LHCN-M2 (cell line): ENCODE measurements at places on chromosomes 16 and 17.
A peak's percentile ranks its signal among the peaks of the same experiment; 100 is the strongest.

DNA sequence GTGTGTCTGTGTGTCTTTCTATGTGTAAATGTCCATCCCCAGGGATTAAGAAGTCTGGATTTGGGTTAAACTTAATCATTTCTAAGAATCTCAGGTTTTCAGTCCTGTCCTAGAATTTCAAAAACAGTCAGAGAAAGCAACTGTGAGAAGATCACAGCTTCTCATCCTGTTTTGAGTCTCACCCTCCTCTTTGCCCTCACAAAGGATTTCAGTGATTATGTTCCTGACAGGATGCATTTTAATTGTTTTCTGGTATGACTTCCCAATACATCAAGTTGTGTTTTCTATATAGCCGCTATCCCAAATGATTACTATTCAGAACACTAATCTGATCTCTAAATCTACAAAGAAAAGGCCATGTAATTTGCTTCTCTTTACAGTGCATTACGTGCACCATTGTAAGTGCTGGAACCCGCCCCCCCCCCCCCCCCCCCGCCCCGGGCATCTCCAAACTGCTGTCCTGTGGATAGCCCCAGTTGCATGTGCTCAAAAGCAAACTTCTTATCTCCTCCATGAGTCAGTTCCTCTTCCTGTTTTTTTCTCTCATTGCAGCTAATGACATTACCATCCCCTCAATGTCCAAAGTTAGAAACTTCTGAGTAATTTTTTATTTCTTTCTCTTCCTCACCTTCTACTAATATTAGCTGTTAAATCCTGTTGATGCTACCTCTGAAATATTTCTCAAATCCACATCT, 73.9 kb downstream of the CDH13 start:
- DNase-seq = peak; percentile 33

DNA sequence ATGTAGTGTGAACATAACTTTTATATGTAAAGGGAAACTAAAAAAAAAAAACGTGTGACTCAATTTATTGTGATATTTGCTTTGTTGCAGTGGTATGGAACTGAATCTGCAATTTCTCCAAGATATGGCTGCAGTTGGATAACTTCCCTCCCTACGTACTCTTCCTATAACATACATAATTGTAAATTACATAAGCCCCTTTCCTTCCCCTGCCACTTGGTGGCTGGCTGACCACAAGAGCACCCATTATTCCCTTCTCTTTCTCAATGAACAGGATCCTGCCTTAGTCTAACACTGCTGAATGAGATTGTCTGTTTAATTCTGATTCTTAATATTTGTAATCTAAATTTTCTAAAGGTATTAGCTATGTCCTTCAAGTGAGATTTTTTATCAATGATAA, 27.8 kb downstream of the CCL4 start:
- DNase-seq = no peak

DNA sequence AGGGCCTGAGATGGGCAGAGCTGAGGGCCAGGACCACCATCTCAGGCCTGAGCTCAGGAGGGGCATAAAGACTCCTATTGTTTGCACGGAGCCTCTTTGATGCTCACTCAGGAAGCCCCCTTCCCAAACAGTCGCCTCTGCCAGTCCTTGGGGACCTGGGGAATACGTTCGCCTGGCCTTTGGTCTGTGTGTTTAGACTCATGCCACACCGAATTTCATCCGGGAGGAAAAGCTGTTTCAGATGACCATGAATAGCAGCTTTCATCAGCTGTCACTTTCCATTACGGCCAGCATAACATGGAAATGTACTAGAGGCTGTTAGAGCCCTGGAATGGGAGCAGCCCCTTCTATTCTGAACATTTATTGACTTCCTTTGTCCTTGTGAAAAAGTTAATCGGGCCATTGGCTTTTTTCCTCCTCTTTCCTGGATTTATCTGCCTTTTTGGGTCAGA, 139.0 kb downstream of the HS3ST3A1 start:
- DNase-seq = no peak

DNA sequence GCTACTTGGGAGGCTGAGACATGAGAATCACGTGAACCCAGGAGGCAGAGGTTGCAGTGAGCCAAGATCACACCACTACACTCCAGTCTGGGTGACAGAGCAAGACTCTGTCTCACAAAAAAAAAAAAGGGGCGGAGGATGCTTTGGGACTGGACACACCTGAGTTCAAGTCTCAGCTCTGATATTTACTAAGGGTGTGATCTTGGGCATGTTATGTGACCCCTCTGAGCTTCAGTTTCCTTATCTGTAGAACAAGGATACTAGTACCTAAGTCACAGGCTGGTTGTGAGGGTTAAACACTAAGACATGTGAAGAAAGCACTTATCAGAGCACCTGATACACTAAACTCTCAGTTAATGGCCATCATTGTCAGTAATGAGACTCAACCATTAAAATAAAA, 25.9 kb downstream of the HOXB1 start:
- DNase-seq = no peak

DNA sequence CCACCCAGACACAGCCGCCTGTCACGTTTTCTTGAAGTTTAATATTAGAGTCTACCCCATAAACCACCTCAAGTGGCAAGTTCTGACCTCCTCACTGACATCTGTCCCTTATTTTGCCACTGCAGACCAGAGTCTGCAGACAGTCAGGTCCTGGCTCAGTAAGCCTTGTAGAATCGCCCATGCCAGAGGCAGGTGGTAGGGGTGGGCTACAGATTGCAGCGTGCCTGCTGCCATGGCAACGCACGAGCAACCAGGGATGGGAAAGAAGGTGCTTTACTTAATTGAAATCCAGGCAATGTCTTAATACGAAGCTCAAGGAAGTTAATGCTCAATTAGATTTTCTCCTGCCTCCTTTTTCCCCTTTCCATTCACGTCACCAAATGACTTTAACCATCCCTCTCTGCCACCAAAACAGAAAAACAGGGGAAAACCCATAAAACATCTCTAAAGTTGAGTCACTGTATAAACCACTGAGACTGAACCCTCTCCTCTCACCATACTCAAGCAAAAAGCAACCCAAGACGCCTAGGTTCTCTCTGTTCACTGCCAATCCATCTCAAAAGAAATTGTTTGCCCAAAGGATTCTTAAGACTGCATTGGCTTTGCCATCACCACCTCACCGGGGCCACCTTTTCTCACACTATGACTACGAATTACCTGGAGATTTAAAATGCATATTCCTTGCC, 228.8 kb downstream of the SLC39A11 start:
- DNase-seq = no peak

DNA sequence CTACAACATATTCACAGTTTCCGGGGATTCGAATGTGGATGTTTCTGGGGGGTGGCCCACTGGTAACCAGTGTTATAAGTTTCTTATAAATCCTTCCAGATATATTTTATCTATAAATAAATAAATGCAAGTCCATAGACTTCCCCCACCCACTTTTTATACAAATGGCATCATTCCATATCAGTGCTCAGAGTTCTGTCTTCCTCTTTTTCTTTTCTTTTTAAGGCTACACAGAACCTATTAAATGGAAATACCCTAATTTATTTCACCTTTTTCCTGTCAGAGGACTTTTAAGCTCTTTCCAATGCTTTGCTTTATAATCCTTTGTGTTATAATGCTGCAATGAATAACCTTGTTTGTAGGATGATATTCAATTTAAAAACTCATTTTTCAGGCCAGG, 3.8 kb downstream of the LGALS9 start:
- DNase-seq = no peak
